ENCODE measurements at places on chromosomes 1 and 21.

DNA sequence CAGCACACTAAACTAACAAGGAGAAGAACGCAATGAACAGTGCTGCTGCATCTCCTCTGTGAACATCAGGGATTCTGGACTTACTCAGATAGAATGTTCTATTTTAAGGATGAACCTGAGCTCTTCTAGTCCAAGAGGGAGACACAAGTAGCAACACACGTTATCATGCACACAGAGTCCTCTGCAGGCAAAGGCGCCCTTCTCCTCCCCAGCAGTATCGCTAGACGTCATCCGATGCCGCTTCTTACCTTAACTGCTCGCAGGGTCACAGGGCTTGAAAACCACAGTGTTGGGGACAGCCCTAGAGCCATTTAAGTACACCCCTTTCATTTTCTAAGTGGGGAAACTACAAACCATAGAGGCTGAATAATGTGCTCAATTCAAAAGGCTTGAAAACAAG is 74.5 kb downstream of the HIVEP3 start:
- DNase-seq, result no peak

DNA sequence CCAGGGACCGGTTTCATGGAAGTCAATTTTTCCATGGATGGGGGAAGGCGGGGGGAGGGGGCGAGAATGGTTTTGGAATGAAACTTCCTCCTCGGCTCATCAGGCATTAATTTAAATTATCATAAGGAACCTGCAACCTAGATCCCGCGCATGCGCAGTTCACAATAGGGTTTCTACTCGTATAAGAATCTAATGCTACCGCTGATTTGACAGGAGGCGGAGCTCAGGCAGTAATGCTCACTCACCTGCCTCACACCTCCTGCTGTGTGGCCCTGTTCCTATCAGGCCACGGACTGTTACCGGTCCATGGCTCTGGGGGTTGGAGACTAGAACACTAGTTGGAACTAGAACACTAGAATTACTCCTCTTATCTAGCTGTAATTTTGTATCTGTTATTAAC is 38.0 kb downstream of the PRRX1 start:
- no peak for DNase-seq

GRCh38 chr1:21241771-21242581 is 48.3 kb downstream of the ECE1 start:
- no peak for DNase-seq

DNA sequence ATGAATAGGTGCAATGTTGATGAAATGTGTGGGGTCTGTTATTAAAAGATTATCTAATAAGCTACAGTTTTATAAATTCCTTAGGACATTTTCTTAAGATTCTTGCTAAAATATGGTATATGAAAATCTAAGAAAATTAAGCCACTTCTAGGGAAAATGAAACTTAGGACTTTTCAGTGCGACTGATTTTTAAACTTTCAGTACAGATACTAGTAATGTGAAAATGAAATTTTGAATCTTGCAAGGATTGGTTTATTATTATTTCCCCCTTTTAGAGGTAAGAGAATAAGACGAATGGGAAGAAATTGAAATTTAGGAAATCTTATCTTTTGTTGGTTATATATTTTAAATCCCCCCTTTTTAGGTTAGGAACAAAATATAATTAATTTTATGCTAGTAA is 16.4 kb downstream of the CAPZA1 start:
- DNase-seq, result no peak

DNA sequence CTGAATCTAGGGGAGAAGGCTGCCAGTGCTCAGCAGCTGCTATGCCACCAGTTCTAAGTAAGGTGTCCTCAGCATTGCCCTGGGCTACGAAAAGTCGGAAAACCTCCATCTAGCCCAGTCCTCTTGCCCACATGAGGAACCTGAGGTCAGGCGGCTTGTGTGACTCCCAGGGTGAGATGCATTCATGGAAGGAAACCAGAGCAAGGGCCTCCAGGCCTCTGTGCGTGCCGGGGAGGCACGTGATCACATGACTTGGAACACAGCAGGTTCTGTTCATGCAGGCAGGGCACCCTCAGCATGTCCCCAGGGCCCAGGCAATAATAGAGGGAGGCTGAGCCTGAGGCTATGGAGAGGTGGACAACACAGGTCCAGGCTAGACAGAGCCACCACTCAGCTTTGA is 312.5 kb upstream of the DUSP10 start:
- no peak for DNase-seq

- no peak for DNase-seq
Observed at GRCh38 chr1:33334081-33334552, 13.2 kb upstream of the A3GALT2 start.

DNA sequence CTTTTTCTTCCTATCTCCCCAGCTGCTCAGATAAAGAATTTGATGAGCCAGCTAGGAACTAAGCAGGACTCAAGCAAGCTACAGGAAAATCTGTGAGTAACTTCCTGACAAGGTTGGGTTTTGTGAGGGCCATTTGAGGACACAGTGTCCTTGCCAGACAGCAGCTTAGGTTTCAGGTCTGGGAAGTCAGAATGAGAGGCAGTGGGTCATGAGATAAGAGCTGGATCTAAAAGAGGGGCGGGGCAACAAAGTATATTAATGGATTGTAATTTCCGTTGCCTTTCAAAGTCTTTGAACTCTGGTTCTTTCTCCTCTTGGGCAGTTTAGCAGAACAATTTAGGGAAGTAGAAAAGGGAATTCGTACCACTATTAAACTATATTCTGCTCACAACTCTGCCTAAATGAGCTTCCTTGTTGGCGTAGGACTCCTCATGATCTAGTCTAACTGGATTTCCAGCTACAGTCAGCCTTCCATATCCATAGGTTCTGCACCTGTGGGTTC is 16.6 kb downstream of the STX12 start:
- no peak for DNase-seq

GRCh38 chr21:27047658-27048314 is 80.9 kb upstream of the ADAMTS5 start:
- DNase-seq, result no peak

DNA sequence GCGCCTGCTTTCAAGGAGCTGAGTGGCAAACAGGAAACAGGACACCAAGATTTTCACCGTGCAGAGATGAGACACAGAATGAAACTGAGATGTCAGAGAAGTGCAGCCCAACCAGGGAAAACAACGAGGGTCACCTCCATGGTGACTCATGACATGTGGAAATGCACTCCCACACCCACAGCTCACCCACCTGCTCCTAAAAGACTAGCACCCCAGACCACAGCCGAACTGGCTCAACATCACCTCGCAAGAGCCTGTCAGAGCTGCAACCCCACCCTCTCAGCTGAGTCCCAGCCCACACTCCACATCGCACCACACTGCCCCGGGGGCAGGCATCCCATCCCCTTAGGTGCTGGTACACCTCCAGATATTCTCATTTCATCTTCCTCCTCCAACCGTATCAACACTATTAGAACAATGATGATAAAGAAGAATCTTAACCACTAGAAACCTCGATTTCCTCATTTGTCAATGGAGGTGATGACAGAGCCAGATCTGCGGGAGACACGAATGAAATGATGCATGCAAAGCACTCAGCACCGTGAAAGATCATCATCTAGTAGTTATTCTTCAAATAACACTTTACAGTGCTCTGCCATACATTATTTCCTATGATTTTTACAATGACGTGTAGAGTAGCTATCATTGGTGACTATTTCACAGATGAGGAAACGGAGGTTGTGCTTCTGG is 103.2 kb downstream of the DMRTB1 start:
- no peak for DNase-seq
